ENCODE measurements at places on chromosomes 7 and 10.

GRCh38 chr10:84008878-84009277 is 130.4 kb upstream of the GHITM start:
- DNase-seq, result no peak

DNA sequence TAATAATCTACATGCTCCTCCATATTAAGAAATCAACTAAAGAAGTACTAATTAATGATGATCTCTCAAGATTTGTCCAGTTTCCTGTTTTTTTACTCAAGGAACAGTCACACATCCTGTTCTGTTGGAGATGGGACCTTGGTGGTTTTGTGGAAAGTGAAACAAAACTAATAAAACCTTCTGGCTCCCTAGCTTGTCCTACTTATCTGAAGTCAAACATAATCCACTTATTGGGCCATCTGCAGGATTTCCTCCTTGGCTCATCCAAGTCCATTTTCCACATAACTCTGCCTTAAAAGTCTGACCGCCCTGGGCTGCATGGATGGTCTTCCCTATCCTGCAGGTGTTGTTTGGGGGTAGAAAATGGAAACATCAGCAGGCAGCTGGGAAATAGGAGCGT is 39.4 kb upstream of the TARP start:
- DNase-seq, result no peak

DNA sequence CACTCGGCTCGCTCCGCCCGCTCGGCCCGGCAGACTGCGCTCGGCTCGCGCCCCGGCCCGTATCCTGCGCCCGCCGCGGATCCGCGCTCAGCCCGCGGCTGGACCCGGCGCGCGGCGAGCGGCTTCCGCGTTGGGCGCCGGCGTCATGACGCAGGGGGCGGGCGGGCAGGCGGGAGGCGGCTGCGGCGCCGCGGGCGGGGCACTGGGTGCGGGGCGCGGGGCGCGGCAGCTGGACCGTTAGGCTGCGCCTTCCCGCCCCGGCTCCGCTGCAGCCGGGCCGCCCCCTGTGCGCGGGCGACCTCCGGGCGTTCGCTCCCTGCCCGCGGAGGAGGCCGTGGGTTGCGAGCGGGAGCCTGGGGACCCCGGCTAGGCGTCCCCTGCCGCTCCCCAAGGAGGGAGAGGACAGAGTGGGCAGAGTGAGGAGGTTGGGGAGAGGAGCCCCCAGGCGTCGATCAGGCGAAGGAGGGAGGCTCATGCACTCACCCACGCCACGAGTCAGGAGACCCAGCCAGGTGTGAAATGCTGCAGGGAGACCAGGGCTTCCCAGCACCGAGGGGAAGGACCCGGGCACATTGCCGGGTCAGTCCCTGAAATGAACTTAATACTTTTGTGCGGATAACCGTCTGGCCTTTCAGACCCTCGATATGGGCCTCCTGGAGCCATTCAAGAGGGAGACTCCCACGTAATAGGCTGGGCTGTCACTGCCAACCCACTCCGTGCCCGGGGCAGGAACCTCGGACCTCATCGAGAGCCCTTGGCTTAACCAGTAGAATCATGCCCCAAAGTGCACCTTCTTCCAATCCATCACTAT is at the start of gene PIP4K2A:
Gene PIP4K2A (minus strand): TSS at position 100 of the 811 bp plus-strand sequence. CDS start 252 bp downstream, outside the sequence.
- peak; percentile 72 for DNase-seq

GRCh38 chr10:101225846-101226421 is 3.3 kb downstream of the LBX1 start:
- no peak for DNase-seq

- no peak for DNase-seq
These were observed 12.3 kb downstream of the KLF14 start for GRCh38 chr7:130721486-130722277.

GRCh38 chr10:96267234-96267705 is 4.1 kb downstream of the BLNK start:
- DNase-seq, result no peak

GRCh38 chr10:97174941-97175340 is 10.8 kb downstream of the SLIT1 start:
- DNase-seq, result no peak

DNA sequence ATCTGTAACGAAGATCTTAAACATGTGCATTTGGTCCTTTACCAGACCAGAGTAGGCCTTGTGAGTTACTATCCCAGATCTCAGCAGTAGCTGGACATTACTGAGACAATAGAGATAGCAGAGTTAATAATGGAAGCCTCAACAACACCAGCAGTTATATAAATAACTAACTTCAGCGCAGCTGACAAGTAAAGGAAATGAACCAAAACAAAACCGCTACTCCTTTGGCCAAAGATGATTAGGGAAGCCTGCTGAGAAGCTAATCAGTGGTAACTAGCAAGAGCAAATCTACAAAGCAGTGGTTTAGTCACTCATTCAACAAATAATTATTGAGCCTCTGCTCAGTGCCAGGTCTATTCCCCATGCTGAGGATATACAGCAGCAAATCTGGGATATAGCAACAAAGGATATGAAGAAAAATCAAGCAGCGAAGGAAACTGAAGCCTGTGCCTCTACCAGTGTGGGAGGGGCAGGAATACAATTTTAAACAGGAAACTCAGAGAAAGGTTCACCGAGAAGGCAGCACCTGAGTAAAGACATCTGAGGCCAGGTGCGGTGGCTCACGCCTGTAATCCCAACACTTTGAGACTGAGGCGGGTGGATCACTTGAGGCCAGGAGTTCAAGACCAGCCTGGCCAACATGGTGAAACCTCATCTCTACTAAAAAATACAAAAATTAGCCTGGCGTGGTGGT is 103.6 kb downstream of the ELMO1 start:
- no peak for DNase-seq

GRCh38 chr7:115153176-115153575 is 231.3 kb downstream of the MDFIC start:
- DNase-seq, result no peak

DNA sequence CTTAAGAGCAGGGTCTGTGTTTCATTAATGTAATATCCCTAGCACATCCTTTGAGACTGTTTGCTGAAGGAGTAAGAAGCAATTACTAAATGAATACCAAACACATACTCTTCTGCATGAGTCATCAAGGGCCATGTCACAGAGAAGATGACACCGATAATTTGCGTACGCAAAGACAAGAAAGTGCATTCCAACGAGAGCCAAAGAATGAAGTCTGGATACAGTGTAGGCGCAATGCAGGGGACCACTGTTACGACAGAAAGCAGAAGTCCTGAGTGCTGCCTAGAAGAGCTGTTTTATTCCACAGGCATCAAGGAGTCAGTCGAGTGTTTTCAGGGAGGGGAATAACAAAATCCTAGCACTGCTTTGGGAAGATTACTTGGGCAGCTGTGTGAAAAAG is 62.7 kb downstream of the VPS41 start:
- DNase-seq, result no peak

DNA sequence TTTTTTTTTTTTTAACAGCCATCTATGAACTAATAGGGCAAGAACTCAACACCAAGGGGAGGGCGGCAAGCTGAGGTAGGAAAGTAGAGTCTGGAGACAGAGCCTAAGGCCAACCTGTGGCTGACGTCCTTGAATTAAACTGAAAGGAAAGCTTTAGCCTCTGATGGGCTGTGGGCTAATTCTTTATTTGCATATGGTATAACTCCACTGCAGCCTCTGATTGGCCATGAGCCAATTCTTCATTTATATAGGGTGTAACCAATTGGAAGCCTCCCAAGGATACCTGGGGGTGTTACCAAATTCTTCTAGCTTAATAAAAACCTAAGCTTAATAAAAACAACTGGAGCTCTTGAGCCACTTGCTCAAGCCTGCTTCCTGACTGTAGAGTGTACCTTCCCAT is 10.3 kb downstream of the TYW1 start:
- no peak for DNase-seq

Measured in activated T-helper 1 cell treated with anti-CD3 and anti-CD28 coated beads, Interleukin-12 subunit alpha, Interleukin-12 subunit beta, Interleukin-2, Interleukin-4 antibody, amounts not matched to agents 30 ng/mL and 10 ng/mL and 1 ng/mL, durations not matched to agents 14 hours and 24 hours and 36 hours (primary cell).